ENCODE measurements at places on chromosomes 11 and 22.
A peak's percentile ranks its signal among the peaks of the same experiment; 100 is the strongest.

DNA sequence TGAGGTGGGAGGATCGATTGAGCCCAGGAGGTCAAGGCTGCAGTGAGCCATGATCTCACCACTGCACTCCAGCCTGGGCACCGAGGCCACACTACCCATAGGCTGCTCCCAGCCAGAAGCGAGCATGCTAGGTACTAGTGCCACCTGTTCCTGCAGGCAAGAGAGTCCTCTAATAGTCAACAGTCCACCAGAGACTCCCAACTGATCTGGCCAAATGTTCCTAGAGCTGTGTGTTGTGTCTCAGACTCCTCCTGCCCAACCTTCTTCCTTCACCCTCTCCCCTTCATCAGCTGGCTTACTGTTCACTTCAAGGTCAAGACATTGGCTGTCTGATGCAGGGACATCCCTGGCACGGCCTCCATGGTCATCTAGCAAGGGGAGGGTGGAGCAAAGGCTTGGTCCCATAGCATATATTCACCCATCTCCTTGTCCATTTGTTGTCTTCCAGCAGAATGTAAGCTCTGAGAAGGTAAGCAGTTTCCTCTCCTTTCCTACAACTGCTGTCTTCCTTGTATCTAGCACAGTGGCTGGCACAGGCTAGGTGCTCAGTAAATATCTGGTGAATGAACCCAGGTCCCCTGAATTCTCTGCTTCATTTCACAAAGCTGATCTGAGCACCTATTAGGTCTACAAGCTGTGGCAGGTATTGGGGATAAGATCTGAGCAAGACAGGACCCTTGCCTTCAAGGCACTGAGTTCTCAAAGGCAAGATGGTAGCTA is 126.2 kb upstream of the SERPIND1 start:
- DNase-seq, result no peak

GRCh38 chr22:38081941-38082828 is 1.8 kb downstream of the SLC16A8 start:
- no peak for DNase-seq

GRCh38 chr11:87141322-87141721 is 103.6 kb downstream of the TMEM135 start:
- DNase-seq, result no peak

- DNase-seq, result no peak
Observed at GRCh38 chr11:2122907-2123627, 16.1 kb downstream of the IGF2 start.

DNA sequence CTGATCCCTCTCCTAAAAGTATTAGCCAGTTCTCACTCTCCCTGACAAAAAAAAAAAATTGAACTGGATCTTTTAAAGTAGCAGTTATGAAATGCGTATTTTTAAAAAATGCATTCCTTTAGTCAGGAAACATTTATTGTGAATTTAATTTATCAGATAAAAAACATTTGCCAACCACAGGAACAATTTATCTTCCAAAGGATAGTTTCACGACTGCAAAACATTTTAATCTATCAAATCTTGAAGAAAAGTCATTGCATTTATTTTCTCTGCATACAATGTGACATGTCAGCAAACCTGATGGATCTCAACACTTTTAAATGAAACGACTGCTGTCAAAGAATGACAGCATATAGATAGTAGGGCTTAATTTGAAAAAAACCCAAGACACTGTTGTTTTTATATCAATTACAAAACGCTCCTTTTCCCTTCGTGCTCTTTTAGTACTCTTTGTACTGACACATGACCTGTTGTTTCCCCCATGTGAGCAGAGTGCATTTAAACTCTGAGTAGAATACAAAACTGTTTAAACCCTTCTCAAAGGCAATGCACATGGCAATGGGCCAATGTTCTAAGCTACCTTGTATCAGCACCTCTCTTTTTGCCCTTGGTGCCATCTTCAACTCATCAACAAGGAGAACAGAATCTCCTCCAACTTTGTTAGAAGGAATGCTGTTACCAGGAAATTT is 107.0 kb downstream of the ATG16L2 start:
- DNase-seq, result no peak

GRCh38 chr11:70876685-70877084 is 375.7 kb downstream of the SHANK2 start:
- DNase-seq, result no peak

- DNase-seq, result no peak
Observed at GRCh38 chr22:50002791-50003190, 9.8 kb downstream of the IL17REL start.

DNA sequence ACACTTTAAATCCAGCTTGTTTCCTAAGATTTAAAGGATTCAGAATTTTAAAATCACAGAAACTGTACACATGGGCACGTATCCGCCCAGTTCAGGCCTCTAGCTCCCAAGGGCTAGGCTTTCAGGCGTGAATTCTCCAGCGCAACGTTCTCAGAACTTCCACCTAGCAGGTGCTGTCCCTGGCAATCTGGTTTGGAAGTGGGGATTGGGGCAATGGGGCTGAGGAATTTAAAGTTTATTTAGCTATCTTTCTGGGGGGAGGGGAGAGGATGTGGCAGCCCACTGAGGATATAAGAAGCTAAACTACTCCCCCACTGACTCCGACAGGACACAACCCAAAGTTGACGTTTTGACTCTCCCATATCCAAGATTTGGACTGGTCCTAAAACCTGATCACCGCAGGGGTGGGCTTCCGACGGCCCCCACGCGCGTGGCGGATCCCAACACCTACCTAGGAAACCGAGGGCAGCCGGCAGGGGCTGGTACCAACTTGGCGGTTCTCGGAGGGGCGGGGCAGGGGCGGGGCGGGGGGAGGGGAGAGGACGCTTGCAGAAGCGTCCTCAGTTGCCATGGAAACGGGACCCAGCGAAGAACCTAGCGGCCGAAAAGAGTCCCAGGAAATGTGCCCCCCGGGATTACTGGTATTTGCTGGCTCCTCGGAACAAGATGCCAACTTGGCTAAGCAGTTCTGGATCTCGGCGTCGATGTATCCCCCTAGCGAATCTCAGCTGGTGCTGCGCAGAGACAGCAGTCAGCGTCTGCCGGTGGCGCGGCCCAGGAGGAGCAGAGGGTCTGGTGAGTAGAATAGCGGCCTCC is at the start of gene HOATZ:
Gene HOATZ, plus strand, starts transcription at position 563 of the 816 bp plus-strand sequence. Its CDS starts 7 bp downstream, at position 570.
- DNase-seq, result no peak

DNA sequence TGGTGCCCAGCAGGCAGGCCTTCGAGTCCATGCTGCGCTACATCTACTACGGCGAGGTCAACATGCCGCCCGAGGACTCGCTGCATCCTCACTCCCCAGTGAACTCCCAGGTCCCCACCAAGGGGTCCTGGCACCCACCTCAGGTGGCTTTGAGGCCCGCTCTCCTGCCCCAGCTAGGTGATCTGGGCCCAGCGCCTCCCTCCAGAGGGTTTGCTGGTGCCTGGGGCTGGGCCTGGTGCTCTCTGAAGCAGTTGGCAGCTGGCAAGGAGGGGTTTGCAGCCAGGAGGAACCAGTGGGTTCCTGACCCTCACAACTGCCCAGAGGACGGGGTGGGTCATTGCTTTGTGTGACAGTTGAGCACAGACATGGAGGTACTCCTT is 5.9 kb downstream of the THAP7 start:
- DNase-seq, result no peak

DNA sequence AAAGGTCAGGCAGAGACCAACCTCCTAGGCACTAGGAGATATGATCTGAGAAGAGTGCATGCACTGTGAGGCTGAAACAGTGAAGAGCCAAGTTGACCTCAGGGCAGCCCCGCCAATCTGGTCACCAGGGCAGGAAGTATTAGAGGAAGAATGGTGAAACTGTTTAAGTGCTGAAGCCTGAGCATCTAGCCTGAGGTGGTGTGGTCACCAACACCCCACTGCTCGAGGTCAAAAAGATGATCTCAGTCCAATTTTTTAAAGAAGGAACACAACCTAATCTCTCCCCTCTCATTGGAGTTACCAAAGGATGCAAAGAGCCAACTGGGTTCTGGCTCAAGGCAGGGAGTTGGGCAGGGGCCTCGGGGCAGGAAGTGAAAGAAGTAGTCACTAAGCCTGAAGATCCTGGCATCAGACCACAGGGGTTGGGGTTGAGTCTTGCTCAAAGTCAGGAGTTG is 4.0 kb downstream of the APBB1 start:
- no peak for DNase-seq

- DNase-seq, result no peak
Observed at GRCh38 chr22:24567668-24568067, 11.9 kb downstream of the SNRPD3 start.

DNA sequence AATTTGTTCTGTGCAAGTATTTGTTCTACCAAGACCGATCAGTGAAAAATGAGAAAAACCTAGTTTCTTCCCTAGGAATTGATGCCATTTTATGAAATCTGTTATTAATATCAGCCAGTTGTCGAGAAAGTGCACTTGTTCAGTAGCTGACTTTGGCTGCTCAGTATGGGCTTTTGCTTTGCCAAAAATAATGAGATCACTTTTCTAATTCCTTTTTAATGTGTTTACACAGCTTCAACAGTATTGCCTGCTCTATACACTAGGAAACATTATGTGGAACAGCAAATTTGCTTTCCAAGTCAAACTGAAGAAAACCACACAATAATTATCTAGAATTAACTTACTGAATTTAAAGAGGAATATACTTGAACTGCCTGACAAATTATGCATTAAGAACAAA is 34.4 kb downstream of the SCUBE2 start:
- no peak for DNase-seq

DNA sequence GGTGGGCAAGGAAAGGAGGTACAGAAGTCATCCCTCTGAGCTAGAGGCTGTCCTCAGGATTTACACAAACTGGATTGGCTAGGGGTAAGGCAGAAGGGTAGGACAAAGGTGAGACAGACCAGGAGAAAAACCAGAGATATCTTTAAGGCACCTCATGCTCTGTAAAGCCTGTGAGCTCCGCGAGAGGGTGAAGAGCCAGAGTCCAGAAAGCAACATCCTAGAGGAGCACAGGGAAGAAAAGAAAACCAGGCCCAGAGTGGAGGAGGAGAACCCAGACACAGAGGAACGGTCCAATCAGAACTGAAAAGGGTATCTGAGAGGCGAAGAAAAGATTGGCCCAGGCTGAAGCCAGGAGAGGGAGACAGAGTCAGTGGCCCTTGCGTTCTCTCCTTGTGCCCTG is 5.1 kb downstream of the SLC37A4 start:
- no peak for DNase-seq

- no peak for DNase-seq
Observed at GRCh38 chr11:43856993-43857392, 23.6 kb upstream of the ALKBH3 start.

DNA sequence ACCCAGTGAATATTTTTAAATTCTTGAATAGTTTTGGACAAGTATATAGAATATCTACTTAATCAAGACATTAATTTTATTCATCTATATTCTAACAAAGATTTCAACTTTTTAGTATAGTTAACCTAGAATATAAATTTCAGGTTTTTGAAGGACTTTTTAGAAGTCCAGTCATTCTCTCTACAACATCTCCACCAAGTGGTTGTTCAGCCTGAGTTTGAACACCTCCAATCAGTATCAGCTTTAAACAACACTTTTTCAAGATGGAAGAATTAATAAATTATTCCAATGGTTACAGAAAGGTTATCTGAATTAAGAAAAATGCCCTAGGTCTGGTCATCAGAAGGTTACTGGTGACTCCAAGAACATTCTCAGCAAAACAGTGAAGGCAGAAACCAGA is 31.8 kb downstream of the EIF3M start:
- no peak for DNase-seq

GRCh38 chr22:11042116-11042515 is 4485.9 kb upstream of the OR11H1 start:
- DNase-seq, result no peak

- DNase-seq, result no peak
Observed at GRCh38 chr11:66016793-66017177, 5.0 kb downstream of the CST6 start.

DNA sequence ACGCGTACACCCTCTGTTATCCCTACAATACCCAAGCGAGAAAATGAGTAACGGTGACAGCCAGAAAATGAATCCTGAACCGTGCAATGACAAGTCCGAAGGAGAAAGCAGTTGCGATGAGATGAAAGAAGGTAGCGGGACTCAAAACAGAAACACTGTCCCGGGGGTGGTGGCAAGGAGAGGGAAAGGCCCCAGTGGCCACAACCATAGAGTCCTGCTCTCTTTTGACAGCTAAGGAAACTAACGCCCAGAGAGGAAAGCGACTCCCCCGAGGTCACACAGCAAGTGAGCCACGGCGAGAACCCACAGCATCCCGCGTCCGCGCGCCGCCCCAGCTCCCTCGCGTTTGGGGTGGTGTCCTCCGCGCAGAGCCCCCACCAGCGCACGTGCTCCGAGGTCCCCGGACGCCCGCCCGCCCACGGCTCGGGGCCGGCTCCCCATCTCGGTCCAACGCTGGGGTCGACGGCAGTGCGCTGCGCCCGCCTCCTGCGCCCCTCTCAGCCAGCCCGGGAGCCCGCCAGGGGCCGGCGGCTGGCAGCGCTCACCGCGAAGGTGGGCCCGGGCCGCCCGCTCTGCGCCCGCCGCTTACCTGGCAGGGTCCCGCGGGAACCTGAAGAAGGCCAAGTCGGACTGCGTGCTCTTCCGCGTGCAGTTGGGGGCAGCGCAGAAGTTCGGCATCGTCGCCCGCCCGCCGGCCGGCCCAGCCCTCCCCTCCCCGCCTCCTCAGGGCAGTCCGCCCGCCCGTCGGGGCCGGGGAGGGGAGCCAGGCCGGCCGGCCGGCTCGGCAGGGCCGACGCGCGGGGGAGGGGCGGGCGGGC is 564 bp downstream of the THAP12 start:
- peak; percentile 30 for DNase-seq

GRCh38 chr11:105667441-105667840 is 57.6 kb downstream of the GRIA4 start:
- no peak for DNase-seq

- DNase-seq, result no peak
Observed at GRCh38 chr11:114317787-114318137, 21.6 kb downstream of the NNMT start.

GRCh38 chr11:65880844-65881421 is 1.3 kb downstream of the CTSW start:
- no peak for DNase-seq

DNA sequence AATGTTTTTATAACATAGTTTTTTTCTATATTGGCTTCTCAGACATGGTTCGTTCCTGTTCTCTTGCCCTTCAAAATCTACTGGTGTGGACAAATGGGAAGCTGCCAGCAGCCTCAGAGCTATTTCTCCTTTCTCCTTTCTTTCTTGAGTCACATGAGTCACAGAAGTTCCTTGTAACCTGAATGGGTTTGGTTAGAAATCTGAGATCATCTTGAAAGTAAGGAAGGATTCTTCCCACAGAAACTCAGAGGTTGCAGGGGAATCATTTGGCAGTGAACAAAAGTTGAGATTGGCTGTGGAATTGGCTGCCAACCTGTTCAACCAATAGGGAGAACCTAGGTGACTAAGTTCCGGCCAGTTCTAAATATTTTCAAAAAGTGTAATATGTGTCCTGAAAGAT is 12.5 kb downstream of the PLET1 start:
- no peak for DNase-seq

GRCh38 chr11:16977994-16978315 is 36.3 kb downstream of the PLEKHA7 start:
- DNase-seq, result no peak

All from cerebellum (tissue), 4 donors.